Erythroblast (primary cell): ENCODE measurements at places on chromosomes 2 and 18.
A peak's percentile ranks its signal among the peaks of the same experiment; 100 is the strongest.

- no peak for DNase-seq
Observed at GRCh38 chr2:111712940-111713515, 171.0 kb downstream of the ANAPC1 start.

- no peak for DNase-seq
Observed at GRCh38 chr2:238669046-238669445, 178.8 kb upstream of the TWIST2 start.

DNA sequence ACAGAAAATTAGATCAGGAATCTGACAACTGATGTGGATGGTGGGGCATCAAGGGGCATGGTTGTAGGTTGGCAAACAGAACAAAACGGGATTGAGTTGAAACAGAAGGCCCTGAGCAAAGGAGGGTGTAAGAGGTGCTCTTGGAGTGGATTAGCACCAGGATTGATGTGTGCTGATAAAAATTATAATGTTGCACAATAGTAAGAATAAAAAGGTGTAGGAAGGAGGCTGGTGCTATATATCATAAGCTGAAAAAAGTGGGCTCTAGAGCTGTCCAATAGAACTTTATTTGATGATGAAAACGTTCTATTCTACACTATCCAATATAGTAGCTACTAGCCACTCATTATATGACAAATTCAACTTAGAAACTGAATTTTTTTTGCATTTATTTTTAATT lies 263.1 kb upstream of the GYPC start:
- no peak for DNase-seq

DNA sequence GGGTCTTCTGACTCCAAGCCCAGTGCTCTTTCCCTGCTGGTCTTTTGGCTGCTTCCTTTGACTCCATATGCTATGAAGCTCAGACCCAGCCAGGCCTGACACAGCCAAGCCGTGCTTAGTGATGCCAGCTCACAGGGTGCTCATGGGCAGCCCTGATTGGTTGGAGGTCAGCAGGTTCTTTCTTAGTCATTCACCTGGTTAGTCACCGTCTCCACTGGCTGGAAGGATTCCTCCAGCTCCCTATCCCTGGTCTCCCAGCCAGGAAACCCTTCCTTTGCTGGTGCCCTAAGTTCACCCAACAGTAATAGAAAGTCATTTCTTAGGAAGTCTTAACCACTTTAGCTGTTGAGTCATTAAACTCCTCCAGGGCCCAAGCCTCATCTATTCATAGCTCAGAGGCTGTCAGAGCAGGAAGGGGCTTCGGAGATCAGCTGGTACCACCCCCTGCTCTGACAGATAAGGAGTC lies 3.9 kb downstream of the KCNK3 start:
- DNase-seq: no peak

GRCh38 chr2:181746844-181747243 lies 66.5 kb upstream of the NEUROD1 start:
- no peak for DNase-seq

DNA sequence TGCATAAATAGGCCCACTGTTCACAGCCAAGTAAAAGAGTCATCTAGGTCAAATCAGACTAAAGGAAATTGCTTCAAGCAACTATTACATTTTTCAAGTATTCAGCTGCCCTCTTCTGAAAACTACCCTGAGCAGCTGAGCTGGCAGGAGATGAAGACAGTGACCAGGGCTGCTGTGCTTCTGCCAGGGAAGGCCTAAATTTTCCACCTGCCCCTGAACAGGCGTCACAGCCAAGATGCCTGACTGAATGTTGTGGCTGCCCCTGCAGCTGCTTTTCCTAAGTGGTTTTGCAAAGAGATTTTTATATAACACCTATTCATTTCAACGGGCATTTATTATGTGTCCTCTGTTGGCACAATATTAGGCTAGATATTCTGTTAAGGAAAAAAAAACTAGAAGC lies 96.7 kb upstream of the RPE start:
- DNase-seq: no peak

- peak; percentile 67 for DNase-seq
Observed at GRCh38 chr2:12176623-12177454, 430.4 kb downstream of the LPIN1 start.

DNA sequence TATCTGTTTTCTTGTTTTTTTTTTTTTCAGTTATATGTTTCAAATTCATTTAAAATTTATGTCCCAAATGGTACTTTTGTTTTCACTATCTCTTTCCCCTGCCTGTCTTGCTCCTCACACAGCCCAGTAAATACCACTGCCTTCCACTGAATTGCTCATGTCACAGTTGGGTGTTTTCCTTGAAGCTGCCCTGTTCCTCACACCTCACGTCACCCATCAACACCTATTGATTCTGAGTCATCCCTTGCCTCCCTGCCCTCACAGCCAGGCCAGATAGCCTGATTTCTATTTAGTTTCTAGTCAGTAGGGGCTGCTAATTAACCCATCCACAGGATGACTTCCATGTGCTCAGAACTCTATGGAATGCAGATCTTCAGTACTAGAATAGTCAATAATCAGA lies 25.3 kb downstream of the FSHR start:
- no peak for DNase-seq

- DNase-seq: no peak
Observed at GRCh38 chr2:96354492-96354891, 18.9 kb downstream of the NCAPH start.

- no peak for DNase-seq
Observed at GRCh38 chr2:65901756-65902155, 469.4 kb upstream of the SPRED2 start.

DNA sequence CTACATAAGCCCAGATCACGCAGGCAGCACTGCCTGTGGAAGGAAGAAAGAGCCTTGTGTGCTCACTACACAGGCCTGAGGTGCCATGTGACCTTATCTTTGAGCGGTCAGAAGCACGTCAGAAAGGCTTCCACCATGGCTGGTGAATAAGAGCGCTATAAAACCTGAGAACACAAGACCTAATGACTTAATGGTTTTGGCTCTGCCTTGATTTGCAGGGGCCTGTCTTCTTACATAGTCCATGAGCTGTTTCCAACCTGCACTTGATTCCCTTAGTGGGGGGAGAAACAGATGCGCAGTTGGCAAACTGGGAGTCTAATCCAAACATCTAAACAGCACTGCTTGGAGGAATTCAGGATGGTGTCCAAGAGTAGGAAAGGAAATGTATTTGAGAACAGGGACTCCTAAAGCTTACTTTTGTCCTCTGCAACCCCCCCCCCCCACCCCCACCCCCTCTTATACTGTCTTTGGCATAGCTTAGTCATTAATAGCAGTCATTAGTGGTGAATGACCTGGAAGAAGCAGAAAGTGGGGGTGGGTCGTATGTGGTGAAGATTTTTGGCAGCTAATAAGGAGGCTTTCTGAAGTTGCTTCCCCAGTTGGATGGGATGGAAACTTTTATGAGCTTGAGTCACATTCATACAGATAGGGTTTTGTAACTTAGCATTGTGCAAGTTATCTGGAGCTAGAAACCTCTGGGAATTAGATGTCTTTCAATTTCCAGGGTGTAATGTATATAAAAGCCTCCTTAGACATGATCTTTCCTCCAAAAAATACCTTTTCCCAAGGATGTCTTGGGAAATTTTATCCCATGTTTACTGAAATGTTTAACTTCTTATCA lies 454.1 kb downstream of the MEIS1 start:
- DNase-seq: no peak
